ENCODE measurements at places on chromosomes 6 and 20. TPM values are rescaled to one million over a fixed set of nuclear protein-coding genes. Genes with fewer than 3 reads are reported as not detected.

The NKX2-4 gene
- not detected for total RNA-seq

The PRPH2 gene
- total RNA-seq, result not detected

The MAPK13 gene
- 41.4 TPM for total RNA-seq

The LRFN2 gene
- total RNA-seq, result not detected

The COL21A1 gene
- 1.0 TPM for total RNA-seq

The CST5 gene
- not detected for total RNA-seq
